Bronchial epithelial cell (primary cell): ENCODE measurements at places on chromosomes 1 and 21. TPM values are rescaled to one million over a fixed set of nuclear protein-coding genes. Genes with fewer than 3 reads are reported as not detected.
A peak's percentile ranks its signal among the peaks of the same experiment; 100 is the strongest.

GRCh38 chr21:31682620-31683019 is 23.1 kb downstream of the SOD1 start:
- no peak for DNase-seq

- DNase-seq: peak; percentile 46
Observed at GRCh38 chr1:27366113-27366410, 699 bp downstream of the MAP3K6 start.

DNA sequence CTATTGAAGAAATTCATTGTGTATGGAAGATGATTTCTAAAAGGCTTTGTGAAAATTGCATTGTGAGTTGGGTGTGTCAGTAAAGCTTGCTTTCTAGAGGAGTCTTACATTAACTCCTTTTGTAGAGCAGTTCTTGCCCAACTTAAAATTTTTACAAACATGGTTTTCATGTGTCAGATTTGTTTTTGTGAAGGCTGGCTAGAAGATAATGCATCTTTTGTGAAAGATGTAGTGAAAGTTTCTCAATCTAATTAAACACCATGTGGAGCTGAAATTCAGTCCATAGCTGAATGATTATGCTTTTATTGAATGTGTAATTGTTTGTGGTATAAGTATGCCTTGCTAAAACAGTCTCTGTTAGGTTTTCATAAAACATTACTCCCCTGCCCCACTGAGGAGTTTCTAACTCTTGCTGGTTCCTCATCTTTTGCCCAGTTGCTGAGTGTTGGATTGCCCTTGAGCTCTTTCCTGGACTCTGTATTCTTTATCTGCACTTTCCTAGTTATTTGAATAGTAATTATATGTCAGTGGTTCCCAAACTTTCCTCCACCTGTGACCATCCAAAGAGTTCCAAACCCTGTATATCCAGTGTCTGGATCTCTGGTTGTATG is 38.0 kb downstream of the KCTD3 start:
- DNase-seq: no peak

DNA sequence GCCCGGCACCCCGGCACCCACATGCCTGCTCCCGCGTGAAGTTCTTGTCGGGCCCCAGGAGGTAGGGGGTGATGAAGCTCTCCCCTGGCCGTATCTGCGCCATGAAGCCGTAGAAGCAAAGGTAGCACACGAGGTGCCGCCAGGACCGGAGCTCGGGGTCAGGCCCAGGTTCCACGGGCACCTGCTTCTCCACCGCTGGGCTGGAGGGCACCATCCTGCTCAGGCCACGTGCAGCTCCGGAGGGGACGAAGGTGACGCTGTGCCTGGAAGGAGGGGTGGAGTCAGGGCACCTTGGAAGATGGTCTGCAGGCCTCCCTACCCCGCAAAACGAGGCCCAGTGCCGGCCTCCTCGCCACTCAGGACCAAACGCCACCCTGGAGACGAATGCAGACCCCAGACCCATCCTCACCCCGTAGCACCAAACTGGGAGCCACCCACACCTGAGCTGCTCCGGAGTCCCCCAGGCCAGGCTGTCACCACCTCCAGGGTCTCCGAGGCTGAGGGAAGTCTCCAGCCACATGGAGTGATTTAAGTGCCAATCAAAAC is 4.4 kb downstream of the SLC19A1 start:
- DNase-seq: no peak

GRCh38 chr1:10152709-10153284 is 57.6 kb upstream of the KIF1B start:
- DNase-seq: peak; percentile 42

DNA sequence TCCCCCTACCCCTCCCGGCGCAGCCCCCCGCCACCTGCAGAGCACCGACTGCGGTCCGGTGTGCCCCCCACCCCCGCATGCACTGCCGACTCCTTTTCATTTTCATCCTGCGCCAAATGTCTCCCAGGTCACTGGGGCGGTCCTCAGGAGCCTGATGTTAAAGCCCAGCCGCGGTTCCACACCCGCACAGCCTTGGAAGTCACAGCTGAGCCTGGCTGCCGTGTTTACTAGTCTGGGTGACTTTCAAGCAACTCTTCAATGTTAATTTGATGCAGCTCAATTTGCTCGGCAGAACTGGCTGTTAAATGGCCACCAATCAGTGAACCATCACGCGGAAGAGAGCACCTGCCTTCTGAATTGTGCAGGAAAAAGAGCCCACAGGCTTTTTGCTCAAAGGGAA is 27.2 kb downstream of the THAP3 start:
- DNase-seq: no peak

DNA sequence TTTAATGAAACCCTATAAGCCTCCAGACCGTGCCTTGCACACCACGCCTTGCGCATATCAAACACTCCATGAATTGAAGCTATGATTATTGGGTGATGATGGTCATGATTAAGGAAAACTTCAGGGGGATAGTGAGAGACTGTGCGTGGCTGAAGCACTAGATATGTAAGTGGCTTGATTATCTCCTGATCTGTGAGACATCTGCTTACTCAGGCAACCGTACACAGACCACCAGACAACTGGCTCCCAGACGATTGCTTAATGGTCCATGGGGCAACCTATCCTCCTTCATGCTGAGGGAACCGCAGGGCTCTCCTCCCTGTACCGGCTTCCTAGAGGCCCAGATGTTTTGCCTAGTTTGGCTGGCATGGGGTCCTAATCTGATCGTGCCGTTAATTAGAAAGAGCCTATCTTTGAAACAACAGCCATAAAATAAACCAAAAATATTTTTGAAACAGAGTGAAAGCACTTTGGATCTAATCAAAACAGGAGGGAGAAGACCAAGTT is 51.6 kb downstream of the IRF2BP2 start:
- no peak for DNase-seq

GRCh38 chr1:173267453-173267945 is 60.4 kb upstream of the TNFSF4 start:
- DNase-seq: peak; percentile 25

DNA sequence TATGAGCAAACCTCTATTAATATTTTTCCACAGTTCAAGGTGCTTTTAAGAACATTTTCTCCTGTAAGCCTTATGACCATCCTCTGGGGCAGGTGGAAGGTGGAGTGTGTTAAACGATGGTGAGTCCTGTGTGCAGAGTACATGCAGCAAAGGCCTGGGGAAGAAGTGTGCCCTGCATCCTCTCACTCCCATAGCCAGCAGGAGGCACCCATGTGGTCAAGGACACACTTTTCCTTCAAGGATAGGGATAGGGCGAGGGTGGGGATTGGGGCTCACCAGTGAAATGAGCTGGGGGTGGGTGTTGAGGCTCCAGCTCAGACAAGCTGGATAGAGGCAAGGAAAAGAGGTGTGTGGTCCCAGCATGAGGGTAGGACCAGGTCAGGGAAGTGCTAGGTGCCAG is 120.8 kb upstream of the KCNE2 start:
- no peak for DNase-seq

DNA sequence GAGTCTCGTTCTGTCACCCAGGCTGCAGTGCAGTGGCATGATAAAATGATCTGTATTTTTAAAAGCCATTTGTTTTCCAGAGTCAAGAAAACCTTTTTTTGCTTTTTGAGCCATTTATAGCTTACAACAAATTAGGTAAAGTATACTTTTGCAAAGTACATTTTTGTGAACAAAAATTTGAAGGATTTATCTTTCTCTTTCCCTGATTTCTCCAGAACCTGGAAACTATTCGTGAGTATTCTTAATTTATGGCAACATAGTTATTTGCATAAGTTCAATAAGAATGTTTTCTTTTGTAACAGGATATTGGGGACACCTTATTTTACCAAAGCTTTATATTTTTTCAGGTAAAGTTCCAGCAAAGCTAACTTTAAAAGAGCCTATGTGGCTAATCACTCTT is 37.4 kb upstream of the SLC35F3 start:
- no peak for DNase-seq

DNA sequence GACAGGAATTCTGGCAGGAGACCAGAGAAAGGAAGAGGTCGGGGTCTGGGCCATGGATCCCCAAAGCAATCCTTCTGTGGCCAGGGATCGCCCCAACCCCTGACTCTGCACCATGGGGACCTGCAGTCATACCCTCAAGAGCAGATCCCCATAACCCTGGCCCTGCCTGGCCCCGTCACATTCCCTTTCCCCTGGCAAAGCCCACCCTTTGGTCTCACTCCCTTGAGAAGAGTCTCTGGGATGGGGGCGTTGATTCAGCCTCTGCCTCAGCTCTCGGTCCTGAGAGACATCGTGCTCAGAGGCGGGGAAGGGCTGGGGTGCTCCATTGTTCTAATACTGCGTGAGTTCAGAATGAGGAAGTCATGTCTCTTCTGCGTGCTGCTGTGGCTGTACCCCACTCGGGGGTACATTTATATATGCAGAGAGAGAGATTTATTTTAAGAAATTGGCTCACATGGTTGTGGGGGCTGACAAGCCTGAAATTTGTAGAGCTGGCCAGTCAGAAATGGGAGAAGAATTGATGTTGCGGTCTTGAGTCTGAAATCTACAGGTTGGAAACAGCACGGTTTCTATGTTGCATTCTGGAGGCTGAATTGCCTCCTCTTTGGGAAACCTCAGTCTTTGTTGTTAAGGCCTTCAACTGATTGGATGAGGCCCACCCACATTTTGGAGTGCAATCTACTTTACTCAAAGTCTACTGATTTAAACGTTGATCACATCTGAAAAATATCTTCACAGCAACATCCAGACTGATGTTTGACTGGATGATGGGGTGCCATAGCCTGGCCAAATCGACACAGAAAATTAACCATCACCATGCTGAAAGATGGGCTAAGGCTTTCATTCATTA is 4.2 kb upstream of the PADI2 start:
- no peak for DNase-seq

DNA sequence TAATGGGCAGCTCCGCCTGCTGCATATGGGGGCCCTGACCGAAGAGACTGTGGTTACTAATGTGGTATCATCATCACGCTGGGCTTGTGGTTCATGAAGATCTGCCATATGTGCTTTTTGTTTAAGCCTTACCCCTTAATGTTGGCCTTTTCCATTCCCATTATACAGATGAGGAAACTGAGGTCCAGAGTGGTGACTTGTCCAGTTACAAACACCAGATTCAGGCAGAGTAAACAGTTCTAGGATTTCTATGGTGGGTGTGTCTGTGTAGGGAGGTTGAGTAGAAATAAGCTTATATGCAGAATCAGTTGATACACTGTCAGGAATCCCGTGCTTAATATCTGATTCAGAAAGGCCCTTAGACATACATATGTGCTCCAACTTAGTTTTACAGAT is 691 bp downstream of the UTP11 start:
- no peak for DNase-seq

- DNase-seq: no peak
Observed at GRCh38 chr1:32972814-32973428, 8.3 kb upstream of the RNF19B start.

GRCh38 chr1:166691476-166691875 is 147.8 kb upstream of the POGK start:
- peak; percentile 7 for DNase-seq

- peak; percentile 73 for DNase-seq
Observed at GRCh38 chr1:192724670-192725069, 84.2 kb upstream of the RGS2 start.

GRCh38 chr1:58361134-58361533 is 185.4 kb downstream of the OMA1 start:
- DNase-seq: no peak

GRCh38 chr1:155218854-155219591 is 10.5 kb downstream of the MTX1 start:
- peak; percentile 63 for DNase-seq

Gene KRTAP19-1
- total RNA-seq: not detected in 2 replicates

Gene SPRR2F
- not detected in 2 replicates for total RNA-seq

Gene CFHR3
- total RNA-seq: not detected in 2 replicates

Gene AADACL4
- not detected in 2 replicates for total RNA-seq

Gene NECTIN4
- 108 and 200 TPM in 2 replicates for total RNA-seq

Gene TOR1AIP2
- total RNA-seq: 48.8 and 64.2 TPM in 2 replicates

Gene RGS13
- total RNA-seq: not detected in 2 replicates

Gene SPRR1A
- 41.2 TPM in 1 of 2 replicates, not detected in the other for total RNA-seq

Gene HIVEP3
- under 0.01 and 0.26 TPM in 2 replicates for total RNA-seq

Gene IGFN1
- under 0.01 and 0.26 TPM in 2 replicates for total RNA-seq
